ENCODE measurements at places on chromosomes 6 and 20.
A peak's percentile ranks its signal among the peaks of the same experiment; 100 is the strongest.

DNA sequence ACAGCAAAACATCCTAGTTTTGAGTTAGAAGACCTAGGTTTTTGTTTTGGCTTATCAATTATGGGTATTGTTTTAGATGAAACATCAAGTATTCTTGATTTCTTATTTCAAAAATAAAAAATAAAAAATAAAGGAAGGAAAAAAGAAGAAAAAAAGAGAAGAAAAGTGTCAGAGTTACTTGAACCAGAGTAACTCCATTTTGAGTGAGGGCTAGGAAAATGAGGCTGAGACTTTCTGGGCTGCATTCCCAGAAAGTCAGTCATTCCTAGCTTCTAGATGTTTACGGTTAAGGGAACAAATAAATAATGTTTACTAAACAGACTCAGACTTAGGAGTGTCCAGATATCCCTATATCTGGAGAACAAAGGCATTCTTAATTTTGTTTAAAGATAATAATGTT is 45.3 kb upstream of the HFE start:
- no peak for DNase-seq

GRCh38 chr6:142356201-142356883 is 54.5 kb downstream of the ADGRG6 start:
- DNase-seq, result no peak

DNA sequence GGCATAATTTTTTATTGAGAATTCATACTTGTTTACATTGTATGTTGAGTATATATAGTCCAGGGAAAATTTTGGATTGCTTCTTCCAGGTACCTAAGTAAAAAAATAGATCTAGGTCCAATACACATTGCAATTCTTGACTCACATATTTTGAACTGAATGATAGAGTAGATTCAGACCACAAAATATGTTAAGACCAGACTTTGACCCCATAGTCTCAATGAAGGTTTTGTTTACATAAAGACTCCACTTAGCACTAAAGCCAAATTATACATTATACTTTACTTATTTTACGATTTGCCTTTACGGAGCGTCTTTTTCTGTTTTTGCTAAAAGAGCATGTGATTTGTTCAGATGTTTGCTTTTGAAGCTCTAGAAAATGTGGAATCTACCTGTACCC is 144.1 kb upstream of the PTCHD4 start:
- DNase-seq, result no peak

DNA sequence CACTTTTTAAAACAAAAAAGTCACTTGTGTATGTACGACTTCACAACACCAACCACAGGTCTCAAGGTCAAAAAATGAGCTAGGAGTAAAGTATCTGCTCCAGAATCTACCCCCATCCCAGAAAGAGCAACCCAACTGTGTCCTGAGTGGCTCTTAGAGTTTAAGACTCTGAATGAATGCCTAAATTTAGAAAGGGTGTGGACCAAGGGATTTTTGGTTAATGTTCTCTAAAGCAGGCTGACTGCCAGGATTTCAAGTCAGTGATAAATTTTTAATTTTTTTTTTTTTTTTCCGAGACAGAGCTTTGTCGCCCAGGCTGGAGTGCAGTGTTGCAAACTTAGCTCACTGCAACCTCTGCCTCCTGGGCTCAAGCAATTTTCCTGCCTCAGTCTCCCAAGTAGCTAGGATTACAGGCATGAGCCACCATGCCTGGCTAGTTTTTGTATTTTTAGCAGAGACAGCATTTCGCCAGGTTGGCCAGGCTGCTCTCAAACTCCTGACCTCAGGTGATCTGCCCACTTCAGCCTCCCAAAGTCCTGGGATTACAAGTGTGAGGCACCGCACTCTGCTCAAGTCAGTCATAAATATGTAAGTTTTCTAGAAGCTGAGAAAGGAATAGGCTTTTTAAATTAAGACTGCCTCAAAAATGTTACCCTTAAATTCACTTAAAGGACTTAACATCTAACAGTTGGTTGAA is 20.2 kb downstream of the STAU1 start:
- DNase-seq, result no peak

DNA sequence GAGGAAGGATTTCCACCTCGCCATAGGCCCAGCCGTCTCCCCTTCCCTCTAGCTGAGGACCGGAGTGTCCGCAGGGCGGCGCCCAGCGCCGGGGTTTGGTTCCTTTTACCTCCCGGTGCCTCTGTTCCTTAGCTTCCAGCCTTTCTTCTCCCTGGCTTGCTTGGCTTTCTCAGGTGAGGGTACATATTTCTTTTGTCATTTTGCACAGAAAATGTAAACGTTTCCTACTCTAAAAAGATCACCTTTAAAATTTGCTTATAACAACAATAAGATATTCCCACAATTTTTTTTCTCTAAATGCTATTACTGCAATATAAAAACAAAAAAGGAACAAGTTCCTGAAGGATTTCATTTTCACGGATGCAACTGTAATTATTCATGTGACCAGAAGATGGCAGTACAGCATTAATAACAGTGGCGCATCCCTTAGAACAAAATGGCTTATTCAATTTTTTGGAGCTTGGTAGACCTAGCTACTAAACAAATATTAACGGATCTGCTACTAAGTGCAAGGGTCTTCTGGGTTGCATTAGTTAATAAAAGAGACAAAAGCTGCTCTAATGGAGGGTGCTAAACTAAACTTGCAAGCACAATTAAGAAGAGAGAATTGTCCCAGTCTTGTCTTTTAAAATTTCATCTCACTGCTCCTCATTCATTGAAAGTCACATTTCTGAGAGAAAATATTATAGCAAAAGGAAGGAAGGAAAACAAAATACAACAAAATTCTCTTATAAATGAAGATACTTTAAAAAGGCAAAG is 172.9 kb downstream of the ADGRG6 start:
- peak; percentile 47 for DNase-seq

- no peak for DNase-seq
Measured at GRCh38 chr20:45153752-45154151, 20.9 kb upstream of the PI3 start.

DNA sequence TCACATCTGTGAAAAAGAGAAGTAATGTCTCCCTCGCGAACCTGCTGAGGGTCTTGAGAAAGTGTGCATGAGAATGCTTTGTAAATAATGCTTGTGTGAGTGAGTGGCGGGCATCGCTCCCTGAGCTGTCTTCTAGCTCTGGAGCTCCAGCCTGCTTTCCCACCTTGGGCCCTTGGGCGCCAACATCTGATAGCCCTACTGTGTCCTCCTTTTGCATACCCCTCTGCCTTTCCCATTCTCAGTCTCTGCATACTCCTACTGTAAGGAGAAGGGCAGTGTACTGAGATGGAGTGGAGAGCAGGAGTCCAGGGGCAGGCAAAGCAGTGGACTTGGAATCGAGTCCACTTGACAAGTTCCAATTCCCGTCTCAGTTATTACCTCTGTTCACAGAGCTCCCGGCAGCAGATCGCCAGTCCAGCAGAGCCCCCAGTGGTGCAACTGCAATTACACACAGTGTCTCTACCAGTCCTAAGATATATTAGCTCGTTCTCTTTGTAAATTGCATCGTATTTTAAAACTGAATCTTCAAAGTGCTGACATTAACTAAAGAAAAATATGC is 847 bp upstream of the NCR2 start:
- DNase-seq, result no peak

Measured in right lung (tissue), 10 donors.